Spinal cord (tissue), 10 donors: ENCODE measurements at places on chromosomes 5 and 9. TPM values are rescaled to one million over a fixed set of nuclear protein-coding genes. Genes with fewer than 3 reads are reported as not detected.

Gene NRG2
- polyA plus RNA-seq: 11.5 TPM

Gene GCNT1
- 1.9 TPM for polyA plus RNA-seq

Gene SAPCD2
- polyA plus RNA-seq: 18.4 TPM

Gene ENTREP1
- polyA plus RNA-seq: 110 TPM

Gene SYK
- polyA plus RNA-seq: 5.6 TPM

Gene LEAP2
- 3.2 TPM for polyA plus RNA-seq
